Thymus (tissue), 14 donors: ENCODE measurements at places on chromosomes 7 and 10. TPM values are rescaled to one million over a fixed set of nuclear protein-coding genes. Genes with fewer than 3 reads are reported as not detected.

DNA sequence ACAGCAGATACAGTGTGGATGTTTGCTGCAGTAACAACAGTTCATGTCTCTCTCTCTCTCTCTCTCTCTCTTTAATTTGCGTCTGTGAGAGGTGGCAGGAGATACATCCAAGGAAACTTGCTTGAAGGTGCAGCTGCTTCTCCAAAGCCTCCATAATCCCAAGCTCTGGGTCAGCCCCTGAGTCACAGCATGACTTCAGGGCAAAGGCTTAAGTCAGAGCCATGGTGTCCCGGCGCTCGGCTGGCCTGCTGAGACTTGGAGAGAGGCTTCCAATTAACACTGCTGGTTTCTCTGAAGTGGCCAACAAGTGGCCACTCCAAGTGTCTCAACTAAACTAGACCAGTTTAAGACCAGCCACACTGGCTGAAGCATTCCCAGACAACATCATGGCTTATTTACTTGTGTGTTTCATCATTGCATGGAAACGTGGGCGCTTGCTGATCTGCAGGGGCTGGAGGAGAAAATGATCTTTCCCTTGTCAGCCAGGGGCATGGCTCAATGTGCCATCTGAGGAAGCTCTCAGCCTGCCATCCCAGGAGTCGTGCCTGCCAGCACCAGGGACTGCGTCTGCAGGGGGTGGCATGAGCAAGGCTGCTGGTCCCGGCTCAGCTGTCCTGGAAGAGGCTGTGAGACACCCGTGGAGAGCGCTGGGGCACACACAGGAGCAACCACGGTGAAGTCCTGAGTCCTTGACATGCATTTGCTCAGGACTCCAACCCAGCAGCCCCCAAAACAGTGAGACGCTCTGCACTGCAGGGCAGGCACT, 254.2 kb downstream of the COBL start:
- H3K4me1 ChIP-seq = no peaks in the 10 kb centered on the region
- H3K27ac ChIP-seq = no peak overlapping the region
- no peak for DNase-seq
- H3K36me3 ChIP-seq = no peaks in the 10 kb centered on the region
- no peak overlapping the region for H3K4me3 ChIP-seq

DNA sequence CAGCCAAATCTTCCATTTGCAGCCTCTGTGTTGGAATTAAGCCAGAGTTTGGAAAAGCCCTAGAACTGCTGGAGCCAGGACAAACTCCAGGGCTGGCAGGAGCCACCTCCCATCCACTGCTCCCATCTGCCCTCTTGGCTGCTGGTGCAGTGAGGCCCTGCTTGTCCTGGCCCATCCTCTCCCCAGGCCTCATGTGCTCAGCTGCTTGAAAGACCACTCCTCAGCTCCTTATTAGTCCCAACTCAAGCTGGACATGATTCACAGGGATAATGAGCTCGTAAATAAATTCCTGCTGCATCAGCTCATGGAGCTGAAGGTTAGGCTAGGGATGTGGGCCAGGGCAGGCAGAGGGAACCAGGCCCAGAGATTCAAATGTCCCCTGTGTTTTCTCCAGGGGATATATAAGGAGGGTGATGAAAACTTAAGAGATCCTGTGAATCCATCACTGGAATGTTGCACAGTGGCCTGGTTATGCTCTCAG, 282.8 kb downstream of the RPS24 start:
- H3K4me3 ChIP-seq = no peak overlapping the region
- no peak overlapping the region for H3K27ac ChIP-seq
- H3K4me1 ChIP-seq = no peaks in the 10 kb centered on the region
- no peaks in the 10 kb centered on the region for H3K36me3 ChIP-seq

DNA sequence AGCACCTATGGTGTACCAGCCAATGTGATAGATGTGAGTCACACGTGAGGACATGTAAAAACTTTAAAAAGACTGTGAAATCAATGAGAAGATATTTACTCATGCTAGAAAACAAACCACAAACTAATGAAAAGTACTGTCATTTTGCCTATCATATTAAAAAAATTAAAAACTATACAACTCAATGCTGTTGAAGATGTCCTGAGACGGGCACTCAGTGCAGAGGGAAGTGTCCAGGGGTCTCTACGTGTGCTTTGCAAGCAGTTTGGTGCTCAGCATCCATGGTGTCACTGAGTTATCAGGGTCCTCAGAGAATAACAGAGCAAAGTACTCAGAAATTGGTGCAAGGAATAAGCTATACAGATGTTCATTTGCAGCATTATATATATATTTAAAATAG, 162.3 kb downstream of the HECW1 start:
- no peaks in the 10 kb centered on the region for H3K36me3 ChIP-seq
- H3K27me3 ChIP-seq = no peaks in the 10 kb centered on the region
- no peak for DNase-seq

The UNCX gene
- total RNA-seq = 0.05 TPM

The OR2A7 gene
- total RNA-seq = 0.24 TPM

DNA sequence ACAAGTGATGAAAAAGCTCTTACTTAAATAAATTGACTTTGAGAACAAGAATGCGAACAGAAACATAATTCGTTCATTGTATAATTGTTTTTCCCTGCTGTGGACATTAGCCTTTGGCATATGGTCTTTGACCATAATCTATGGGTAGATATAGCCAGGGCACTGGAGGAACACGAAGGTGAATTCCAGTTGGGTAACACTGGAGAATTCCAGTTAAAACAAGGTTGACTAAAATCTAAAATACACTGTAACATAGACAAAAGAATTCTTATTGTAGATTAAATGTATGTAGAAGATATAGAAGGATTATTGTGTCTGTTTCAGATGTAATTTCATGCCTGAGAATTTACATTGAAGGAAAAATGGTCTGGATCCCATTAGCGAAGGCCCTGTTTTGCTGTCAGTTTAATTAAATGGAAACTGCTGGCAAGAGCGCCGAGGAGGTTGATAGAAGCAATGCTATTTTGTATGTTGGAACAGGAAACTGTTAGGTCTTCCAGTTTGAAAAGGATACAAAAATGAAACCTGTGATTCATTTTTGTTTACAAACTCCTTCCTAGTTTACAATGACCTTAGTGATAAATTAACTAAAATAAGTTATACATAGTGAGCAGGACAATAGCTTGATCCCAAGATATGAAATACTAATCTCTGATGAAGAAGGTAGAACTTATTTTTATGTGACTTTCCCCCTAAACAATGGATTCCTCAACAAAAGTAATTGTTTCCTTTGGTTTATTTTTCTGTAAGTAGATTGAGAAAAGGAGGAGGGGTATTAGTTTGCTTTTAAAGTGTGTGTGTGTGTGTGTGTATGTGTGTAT, 68.9 kb downstream of the ARID5B start:
- H3K27ac ChIP-seq = no peak overlapping the region
- H3K4me1 ChIP-seq = no peaks in the 10 kb centered on the region
- H3K27me3 ChIP-seq = no peaks in the 10 kb centered on the region
- DNase-seq = no peak
